HepG2 (cell line): ENCODE measurements at places on chromosomes 2 and 18.
A peak's percentile ranks its signal among the peaks of the same experiment; 100 is the strongest.

- no peak for DNase-seq
Measured at GRCh38 chr2:65228263-65228750, 676 bp downstream of the ACTR2 start.

DNA sequence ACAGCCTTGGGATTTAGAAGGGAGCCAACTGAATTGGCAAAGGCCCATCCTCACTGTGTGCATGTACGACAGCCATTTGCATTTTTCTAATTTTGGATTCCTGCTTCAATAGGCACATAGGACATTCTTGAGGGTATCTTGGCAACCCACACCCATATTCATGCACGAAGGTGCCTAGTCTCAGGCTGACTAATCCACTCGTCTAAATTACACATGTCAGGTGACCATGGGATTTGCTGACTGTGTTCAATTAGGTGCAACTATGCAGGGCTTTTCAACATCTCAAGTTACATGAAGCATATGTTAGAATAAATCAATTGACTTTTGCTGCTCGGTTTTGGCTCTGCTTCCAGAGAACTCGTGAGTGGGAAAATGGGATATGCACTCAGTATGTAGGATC is 249.7 kb downstream of the SP3 start:
- DNase-seq: no peak

DNA sequence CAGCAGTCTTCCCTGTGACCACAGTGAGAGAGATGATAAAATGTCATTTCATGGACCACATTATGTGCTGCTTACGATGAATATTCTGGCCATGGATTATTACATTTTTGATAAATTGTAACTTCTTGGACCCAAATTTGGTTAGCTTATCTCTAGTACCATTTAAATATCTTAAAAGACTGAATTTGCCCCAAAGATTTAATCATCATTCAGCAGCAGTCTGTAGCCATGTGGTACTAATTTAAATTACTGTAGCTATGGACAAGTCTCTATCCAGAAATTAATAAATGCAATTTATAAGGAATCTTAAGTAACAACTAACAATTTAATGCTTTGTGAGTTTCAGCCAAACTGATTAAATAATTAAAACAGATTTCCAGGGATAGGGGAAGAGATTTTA is 644.9 kb upstream of the FANCL start:
- no peak for DNase-seq

DNA sequence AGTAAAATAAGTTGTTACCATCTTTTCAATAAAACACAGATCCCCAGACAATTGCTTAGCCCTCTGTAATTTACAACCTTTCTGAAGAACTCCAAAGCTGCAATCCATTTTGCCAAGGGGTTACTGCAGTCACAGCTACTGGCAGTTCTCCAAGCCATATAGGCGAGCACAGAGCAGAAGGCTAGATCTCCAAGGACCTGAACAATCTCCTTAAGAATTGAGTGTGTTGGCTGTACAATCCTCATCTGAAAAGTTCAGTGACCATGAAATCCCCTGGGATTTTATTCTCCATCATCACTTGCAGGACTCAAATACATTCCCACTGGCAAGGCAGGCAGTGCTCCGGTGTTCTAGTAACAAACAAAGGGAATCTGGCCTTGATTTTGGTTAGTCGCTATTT is 103.9 kb upstream of the LRP1B start:
- no peak for DNase-seq

DNA sequence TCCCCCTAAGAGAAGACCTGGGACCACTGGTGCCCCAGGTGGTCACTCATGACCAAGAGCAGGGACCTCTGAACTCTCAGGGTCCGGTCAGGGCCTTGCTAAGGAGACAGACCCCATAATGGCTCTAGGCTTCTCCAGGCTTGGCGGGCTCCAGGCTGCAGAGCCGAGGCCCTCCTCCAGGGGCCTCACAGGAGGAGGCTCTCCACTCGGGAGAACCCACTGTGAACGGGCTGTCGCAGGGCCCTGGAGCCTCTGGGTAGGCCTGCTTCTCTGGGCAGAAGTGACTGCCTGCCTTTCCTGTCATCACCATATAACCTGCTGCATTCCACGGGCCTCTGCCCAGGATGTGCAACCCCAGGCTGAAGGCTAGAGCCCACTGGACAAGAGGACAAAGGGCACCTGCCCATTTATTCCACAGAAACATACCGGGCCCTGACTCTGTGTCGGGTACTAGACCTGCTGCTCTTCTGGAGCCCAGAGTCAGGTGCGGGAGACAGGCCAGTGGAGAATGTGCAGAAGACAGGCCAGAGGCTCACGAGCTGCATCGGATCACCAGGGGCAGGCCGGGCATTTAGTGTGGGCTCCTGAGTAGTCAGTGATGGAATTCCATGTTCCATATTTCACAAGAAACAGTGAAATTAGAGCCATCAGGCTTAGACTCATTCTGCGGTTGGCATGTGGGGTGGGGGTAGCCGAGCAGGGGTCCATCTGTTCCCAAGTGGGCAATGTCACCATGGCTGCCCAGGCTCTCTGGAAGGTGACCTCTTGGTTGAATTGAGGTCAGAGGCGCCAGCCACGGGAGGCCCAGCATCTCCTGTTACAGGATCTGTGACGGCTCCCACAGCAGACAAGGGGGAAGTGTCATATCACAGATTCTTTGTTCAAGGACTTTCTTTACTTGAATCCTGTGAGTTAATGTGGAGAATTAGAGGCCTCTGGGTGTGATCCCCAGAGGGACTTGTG is 220.8 kb downstream of the SH3RF3 start:
- no peak for DNase-seq

GRCh38 chr2:27134781-27135477 is 493 bp upstream of the PREB start:
- no peak for DNase-seq

GRCh38 chr2:20625491-20626391 is 25.2 kb downstream of the HS1BP3 start:
- no peak for DNase-seq

DNA sequence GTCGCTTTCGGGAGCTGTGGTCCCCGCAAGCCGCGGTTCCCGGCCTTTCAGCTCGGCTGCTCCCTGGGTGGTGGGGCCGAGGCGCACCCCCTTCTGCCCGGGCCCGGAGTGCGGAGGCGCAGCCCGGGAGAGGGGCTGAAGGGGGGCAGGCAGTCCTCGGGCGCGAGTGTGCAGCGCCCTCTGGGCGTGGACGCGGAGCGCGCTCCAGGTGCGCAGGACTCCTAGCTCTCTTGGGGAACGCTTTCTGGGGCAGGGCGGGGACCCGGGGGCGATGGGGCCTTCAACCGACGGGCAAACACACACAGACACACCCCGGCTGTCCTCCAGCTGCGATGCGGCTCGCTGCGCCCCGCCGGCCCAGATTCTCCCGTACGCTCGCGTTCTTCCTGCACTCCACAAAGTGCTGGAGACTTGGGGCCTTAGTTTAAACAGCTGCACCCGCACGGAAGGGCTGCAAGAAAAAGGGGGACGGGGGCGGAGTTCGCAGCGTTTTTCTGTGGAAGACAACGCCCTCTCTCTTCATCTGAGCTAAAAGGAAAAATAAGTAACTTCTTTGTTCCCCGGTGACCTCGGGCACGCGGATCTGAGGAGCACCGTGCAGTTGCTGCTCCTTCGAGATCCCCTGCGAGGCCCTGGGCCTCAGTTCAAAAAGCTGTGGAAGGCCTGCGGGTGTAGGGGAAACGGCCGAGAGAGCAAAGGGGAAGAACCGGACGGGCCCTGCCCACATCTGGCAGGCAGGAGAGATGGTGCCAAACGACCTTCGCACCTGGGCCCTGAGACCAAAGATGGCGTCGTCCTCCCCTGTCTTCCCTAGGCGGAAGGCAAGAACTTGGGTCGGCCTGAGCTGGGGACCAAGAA is 593 bp upstream of the SDC1 start:
- DNase-seq: peak; percentile 77

- no peak for DNase-seq
Measured at GRCh38 chr18:50410008-50410407, 35.2 kb downstream of the SKA1 start.

DNA sequence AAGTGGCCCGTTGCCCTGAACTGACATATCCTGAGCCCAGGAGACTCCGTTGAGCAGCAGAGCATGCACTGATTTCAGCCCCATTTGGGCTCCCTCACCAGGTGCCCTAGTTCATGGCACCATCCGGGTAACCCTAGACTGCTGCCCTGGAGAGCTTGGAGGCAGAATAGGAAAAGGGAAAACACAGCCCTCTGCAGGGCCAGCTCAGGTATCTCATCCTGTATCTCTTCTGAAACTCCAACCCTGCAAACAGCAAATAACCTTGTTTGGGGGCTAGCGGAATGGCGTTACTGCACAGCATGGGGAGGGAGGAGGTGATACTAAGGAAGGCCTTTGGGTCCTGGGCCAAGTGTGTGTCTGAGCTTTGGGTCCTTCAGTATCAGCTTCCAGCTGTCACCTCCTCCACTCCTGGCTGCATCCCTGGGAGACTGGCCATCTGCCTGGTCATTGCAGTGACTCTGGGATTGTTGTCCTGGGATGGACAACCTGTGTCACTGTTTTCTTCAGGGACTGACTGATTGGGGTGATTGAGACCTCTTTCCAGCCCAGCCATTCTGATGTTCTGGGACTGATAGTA is 233.8 kb upstream of the SKOR2 start:
- DNase-seq: no peak

- DNase-seq: no peak
Measured at GRCh38 chr2:236070236-236070635, 98.0 kb downstream of the GBX2 start.

GRCh38 chr2:74550231-74550630 is 3.5 kb downstream of the LOXL3 start:
- DNase-seq: no peak

DNA sequence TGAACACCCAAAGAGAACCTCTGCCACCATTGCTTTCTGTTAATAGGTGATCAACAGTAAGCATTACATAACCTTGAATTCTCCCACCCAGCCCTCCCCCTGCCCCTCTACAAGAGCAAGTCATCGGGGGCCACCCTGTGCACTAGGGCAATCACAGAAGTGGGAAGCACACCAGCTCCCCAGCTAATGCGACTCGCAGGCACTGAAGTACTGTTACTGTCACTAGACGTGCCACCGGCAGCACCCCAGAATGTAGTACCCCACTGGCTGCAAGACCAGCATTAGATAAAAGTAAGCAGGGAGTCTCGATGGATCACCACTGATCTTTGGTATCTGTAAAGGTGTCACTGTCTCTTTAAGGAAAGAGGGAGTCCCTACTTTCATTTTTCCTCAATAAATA is 167.6 kb downstream of the FAM210A start:
- DNase-seq: no peak

- DNase-seq: no peak
Measured at GRCh38 chr2:16462958-16463357, 202.7 kb downstream of the CYRIA start.

- no peak for DNase-seq
Measured at GRCh38 chr2:9653485-9654271, 22.9 kb upstream of the YWHAQ start.

GRCh38 chr2:212284166-212284565 is 254.4 kb downstream of the ERBB4 start:
- no peak for DNase-seq

DNA sequence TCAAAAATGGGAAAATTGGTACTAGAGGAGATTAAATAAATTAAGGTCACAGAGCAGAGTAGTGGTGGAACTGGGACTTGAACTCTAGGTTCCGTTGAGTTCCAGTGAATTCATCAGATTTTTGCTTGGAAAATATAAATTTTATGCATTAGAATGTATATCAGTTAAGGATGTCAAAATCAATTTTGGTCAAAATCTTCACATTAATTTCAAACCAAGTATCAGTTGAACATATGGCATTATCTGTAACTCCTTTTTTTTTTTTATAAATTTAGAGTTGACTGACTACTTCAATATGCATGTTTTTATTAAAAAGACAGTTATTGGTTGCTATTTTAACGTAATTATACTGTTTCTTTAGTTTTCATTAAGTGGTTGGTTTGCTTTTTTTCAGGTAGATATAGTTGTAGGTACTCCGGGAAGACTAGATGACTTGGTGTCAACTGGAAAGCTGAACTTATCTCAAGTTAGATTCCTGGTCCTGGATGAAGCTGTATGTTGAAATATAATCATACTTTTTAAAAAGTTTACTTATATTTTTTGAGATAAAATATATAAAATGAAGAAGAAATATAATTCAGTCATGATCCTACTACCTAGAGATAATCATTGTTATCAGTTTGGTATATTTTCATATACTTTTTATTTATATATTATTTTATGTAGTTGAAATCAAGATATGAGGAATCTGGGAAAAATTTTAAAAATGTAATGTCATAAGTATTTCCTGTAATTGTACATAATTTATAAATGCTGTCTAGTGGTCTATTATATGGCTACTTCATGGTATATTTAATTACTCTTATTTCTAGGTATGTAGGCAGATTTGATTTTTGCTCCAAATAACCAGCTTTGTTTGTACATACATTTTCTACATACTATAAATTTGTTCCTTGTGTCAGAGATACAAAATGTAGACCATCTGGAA is 25.4 kb downstream of the DDX1 start:
- no peak for DNase-seq

- no peak for DNase-seq
Measured at GRCh38 chr2:237281836-237282306, 132.1 kb downstream of the COL6A3 start.

- peak; percentile 61 for DNase-seq
Measured at GRCh38 chr2:146412625-146413024, 1432.2 kb upstream of the ACVR2A start.

DNA sequence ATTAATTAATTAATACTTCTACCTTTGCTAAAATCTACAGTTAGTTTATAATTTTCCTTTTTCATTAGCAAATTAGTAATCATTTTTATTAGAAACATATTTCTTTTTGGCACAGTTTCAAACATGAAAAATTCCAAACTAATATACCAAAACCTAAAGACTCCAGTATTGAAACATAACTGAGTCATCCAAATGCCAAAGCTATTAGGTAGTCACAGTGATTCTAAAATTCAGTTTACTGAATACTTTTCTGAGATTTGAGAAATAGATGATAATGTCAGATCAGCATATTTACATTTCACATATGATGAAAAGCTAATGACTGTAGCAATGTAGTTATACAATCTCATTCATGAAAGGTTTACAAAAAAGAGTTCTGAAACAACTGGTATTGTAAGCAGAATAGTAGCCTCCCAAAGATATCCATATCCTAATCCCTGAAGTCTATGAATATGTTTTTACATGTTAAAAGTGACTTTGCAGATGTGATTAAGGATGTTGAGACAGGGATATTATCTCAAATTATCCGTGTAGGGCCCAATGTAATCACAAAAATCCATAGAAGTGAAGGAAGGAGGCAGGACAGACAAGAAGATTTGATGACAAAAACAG is 680.2 kb upstream of the CHAC2 start:
- DNase-seq: no peak
